ENCODE measurements at places on chromosomes 1 and 21. TPM values are rescaled to one million over a fixed set of nuclear protein-coding genes. Genes with fewer than 3 reads are reported as not detected.

MAP1LC3C gene
- 1.00 TPM for total RNA-seq

RAB25 gene
- not detected for total RNA-seq

SAMD13 gene
- 5.1 TPM for total RNA-seq

SMIM1 gene
- total RNA-seq = 1.7 TPM

CYP2J2 gene
- 0.36 TPM for total RNA-seq

SELP gene
- 0.27 TPM for total RNA-seq

C21orf58 gene
- total RNA-seq = 10.7 TPM

NPPA gene
- 0.45 TPM for total RNA-seq

PGBD5 gene
- 21.4 TPM for total RNA-seq

TAS1R1 gene
- not detected for total RNA-seq

BROX gene
- 32.3 TPM for total RNA-seq

AIRE gene
- 0.09 TPM for total RNA-seq

AGPAT3 gene
- total RNA-seq = 32.3 TPM

SPATA46 gene
- not detected for total RNA-seq

FNDC5 gene
- 41.5 TPM for total RNA-seq

S100B gene
- total RNA-seq = 22.5 TPM

LY9 gene
- not detected for total RNA-seq

VANGL1 gene
- total RNA-seq = 4.6 TPM

TTC39A gene
- total RNA-seq = 7.0 TPM

SEC16B gene
- total RNA-seq = 2.4 TPM

CNKSR1 gene
- total RNA-seq = 4.1 TPM

CTSE gene
- total RNA-seq = not detected

SELE gene
- total RNA-seq = 7.3 TPM

VSIG8 gene
- total RNA-seq = 0.18 TPM

PIK3R3 gene
- 58.9 TPM for total RNA-seq

PGLYRP4 gene
- not detected for total RNA-seq

GJB3 gene
- total RNA-seq = not detected

FAM72B gene
- 1.7 TPM for total RNA-seq

MTMR11 gene
- total RNA-seq = 8.9 TPM

BSND gene
- 0.09 TPM for total RNA-seq

POU2F1 gene
- total RNA-seq = 57.2 TPM

PIGV gene
- total RNA-seq = 6.5 TPM

VHLL gene
- 0.64 TPM for total RNA-seq

C1QTNF12 gene
- total RNA-seq = 0.45 TPM

Measured in cerebellum (tissue), 4 donors.